ENCODE measurements at places on chromosomes 3 and 15.
A peak's percentile ranks its signal among the peaks of the same experiment; 100 is the strongest.

- DNase-seq, result no peak
These were observed 88.4 kb upstream of the PLSCR4 start for GRCh38 chr3:146339349-146339748.

DNA sequence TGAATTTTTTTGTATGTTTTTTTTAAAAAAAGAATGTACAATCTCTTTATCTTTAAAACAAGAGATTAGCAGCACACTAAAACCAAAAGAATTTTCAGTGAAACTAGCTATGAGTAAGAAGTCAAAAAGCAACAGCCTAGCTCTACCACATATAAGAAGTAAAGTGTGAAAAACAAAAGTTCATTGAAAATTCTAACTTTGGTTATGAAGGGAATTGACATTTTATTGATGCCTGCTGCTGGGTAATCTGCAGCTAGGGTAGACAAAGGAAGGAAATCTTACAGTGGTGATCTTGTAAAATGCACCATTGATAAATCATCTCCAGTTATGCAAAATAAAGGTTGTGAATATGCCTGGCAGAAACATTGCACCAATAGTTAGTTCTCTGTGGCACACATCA is 37.8 kb upstream of the FOXB1 start:
- DNase-seq, result no peak

GRCh38 chr3:107753494-107753893 is 230.7 kb downstream of the BBX start:
- DNase-seq, result no peak

- no peak for DNase-seq
These were observed 922.9 kb downstream of the NSUN3 start for GRCh38 chr3:94985778-94986177.

DNA sequence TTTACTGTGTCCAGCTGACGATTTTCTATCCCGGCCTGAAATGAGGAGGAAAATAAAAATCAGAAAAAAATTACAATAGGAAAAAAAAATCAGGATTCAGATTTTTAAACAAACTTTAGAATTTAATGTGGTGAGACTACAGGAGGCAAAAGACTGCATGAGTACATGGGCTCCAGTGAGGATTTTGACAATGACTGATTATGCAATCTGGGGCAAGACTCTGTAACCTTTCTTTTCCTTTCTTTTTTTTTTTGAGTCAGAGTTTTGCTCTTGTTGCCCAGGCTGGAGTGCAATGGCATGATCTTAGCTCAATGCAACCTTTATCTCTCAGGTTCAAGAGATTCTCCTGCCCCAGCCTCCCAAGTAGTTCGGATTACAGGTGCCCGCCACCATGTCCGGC is 29.9 kb downstream of the SPG11 start:
- DNase-seq, result peak; percentile 19

- DNase-seq, result no peak
These were observed 230.4 kb downstream of the ADAMTS17 start for GRCh38 chr15:100111125-100112060.

GRCh38 chr15:72180761-72181324 is 16.7 kb downstream of the GRAMD2A start:
- DNase-seq, result no peak

- DNase-seq, result no peak
These were observed 24.7 kb downstream of the HCN4 start for GRCh38 chr15:73344056-73344455.

DNA sequence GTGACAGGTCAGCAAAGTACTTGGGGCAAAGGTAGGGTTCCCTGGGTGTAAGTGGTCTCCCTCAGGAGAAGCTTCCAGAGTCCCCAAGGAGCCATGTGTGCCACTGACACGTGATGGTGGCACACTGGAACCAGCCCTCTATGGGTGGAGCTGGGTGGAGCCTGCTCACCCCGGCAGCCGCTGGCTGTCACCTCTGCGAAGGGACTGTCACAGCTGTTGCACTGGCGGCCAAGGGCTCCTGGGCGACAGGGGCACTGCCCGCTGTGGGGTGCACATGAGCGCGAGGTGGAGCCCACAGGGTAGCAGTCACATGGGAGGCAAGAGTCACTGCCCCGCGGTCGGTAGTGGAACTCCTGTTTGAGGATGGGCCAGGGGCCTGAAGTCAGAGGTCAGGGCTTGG is 12.0 kb downstream of the CELSR3 start:
- DNase-seq, result no peak

- DNase-seq, result no peak
These were observed 8.3 kb upstream of the ROPN1B start for GRCh38 chr3:125960456-125961288.
